ENCODE measurements at places on chromosomes 7 and 10.

GRCh38 chr7:78203042-78203720 is 404.6 kb downstream of the PHTF2 start:
- DNase-seq = no peak

GRCh38 chr7:88090240-88090639 is 129.6 kb downstream of the SRI start:
- DNase-seq = no peak

DNA sequence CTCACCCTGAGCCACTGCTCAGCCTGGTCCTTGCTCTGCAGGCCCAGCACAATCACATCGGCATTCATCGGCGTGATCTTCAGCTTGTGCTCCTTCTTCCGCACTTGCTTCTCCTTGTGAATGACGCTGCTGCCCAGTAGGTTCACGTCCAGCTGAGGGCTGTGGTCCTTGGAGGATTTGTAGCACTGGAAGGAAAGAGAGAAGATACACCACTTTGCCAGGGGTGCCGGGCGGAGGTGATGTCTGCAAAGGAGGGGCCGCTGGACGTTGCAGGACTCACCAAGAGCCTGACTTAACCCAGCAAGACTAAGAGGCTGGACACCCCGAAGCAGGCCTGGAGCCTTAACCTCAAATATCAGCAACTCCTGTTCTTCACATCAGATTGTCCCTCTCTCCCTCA is 74.8 kb downstream of the VWA2 start:
- no peak for DNase-seq

DNA sequence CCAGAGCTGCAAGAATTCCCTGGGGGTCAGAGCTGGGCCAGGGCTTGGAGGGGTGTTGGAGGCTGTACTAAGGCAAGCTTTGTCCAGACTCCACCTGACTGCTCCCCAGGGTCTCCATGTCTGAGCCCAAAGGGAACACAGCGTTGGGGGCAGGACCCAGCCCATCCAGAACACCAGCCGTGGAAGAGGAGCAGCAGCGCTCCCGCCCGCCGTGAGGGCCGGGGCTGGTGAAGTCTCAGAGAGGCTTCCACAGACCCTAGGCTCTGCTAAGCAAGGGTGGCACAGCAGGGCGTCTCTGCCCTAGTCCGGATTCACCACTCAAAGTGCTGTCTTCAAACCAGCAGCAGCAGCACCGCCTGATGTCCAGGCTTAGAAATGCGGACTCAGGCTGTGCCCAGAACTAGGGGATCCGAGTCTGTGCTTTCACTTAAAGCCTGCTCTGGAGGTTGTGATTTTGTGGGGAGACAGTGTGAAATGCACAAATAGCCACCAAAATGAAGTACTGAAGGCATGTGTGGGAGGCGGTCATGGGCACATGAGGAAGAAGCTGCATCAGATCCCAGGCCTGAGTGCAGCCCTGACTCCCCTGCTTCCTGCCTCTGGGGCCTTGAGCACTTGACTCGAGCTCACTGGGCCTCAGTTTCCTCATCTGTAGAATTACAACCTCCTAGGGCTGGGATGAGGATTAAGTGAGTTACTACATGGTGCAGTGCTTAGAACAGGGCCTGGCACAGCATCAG is 16.6 kb upstream of the AQP1 start:
- no peak for DNase-seq

DNA sequence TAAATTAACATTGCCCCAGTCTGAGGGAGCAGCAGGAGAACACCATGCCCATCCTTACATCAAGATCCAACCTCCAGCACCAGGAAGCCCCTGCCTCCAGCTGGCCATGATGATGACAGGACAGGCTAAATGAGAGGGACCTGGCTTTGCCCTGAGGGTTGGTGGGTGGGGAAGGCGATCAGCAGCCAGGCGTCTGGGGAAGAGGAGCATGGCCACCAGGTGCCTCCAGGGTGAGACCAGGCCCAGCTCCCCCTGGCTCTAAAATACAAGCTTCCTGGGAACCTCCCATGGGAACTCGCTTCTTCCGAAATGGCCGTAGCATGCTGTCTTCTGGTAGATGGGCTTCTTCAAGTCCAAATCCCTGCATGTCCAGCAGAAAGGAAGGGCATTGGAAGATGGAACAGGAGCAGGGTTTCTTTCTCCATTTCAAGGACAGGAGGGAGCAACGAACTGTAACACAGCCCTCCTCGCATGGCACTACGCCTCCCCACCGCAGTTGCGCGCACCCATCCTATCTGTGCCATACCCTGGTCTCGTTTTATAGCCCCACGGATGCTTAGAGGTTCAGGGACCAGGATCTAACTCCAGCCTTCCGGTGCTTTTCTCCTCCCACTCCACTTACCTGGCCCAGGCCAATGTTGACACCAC is 15.8 kb downstream of the MAT1A start:
- DNase-seq = no peak

DNA sequence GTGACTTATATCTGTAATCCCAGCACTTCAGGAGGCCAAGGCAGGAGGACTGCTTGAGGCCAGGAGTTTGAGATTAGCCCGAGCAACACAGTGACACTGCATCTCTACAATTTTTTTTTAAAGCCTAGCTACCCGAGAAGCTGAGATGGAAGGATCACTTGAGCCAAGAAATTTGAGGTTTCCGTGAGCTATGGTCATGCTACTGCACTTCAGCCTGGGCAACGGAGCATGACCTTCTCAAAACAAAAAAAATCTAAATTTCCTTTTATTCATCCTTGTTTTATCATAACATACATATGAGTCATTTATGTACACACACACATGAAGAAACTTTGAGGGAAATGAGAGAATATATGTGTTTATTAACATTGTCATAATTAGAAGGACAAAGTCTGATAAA is 277.5 kb upstream of the MAGI2 start:
- no peak for DNase-seq
